Osteocyte (in vitro differentiated cells): ENCODE measurements at places on chromosomes 11 and 22. TPM values are rescaled to one million over a fixed set of nuclear protein-coding genes. Genes with fewer than 3 reads are reported as not detected.
A peak's percentile ranks its signal among the peaks of the same experiment; 100 is the strongest.

- no peak for DNase-seq
Observed at GRCh38 chr11:43982421-43982820, 40.0 kb downstream of the C11orf96 start.

DNA sequence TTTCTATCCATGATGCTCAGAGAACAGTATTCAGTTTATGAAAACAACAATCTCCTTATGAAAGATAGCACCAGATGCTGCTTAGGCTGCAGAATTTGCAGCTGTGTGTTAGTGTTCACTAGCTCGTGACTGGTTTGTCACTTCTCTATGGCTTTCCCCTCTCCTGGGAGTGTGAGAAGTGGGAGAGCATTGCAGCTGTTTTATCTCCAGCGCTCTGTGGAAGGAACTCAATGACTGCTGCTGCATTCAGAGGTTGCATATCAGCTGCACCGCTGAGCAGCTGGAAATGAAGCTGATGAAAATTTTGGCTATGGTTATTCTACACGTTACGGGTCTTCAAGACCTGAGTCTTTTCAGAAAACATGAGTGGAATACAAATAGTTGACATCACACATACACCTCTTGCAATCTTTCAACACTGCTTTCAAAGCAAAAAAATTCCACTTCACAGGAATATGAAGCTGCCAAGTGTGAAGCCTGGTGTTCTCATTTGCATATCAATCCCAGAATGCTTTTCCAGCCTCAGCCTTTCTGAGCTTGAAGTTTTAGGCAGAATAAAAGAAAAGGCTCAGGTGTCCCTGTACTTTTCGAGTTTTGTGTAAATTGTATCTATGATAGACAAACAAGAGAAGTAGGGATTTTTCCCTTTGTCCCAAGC is 149.3 kb upstream of the DDI1 start:
- no peak for DNase-seq

DNA sequence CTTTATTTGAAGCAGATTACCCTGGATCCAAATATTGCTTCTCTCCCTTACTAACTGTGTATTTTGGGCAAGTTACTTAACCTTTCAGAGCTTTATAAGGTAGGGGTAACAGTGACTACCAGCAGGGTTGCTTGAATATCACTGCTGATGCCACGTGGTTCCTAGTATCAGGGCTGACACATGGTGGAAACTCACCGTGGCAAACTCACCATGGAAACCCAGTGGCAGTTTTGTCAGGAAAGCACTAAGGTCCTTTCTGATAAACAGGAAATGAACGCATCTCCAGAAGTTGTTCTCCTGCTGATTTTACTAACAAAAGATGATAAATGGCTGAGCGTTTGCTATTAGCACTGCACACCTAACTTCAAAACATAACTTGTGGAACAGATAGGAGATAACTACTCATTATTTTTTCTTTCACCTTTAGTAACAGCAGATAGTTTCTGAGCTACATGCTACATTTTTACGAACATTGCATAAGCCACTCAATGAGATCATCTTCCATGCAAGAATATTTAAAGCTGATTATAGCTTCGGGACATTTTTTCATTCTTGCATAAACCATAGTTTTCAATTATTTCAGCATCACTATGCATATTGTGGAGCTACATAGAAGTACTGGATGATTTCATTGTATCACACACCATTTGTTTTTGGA is 59.7 kb upstream of the RAG2 start:
- no peak for DNase-seq

MMP20 gene
- total RNA-seq = not detected in 2 replicates

MFNG gene
- total RNA-seq = 1.5 and 2.3 TPM in 2 replicates

- no peak for DNase-seq
Observed at GRCh38 chr22:49755631-49756001, 72.1 kb downstream of the BRD1 start.

ATG2A gene
- total RNA-seq = 23.6 and 28.7 TPM in 2 replicates

DNA sequence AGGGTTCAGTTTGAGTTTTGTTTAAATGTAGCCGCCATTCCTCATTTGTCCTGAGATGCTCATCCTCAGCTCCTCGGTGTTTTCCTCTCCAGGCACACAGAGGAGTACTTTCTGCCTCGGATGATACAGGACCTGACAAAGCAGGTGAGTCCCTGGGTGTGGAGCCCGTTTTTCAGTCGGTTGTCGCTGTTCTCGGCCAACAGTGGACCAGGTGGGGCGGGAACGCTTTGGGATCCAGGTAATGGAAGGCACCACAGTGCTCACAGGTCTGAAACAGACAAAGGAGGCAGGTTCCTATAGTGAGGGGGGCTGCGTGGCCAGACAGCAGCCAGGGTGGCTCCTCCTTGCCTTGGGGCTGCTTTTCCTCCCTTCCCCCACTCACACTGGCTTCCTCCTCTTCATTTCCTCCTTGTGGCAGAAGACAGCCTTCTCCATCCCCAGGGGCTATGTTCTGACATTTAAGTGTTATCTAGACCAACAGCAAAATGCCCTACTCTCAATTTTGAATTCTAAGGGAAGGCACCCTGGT is 19.4 kb downstream of the NADSYN1 start:
- DNase-seq = no peak

GRCh38 chr11:62747475-62748160 is 6.3 kb downstream of the ZBTB3 start:
- DNase-seq = no peak

GRCh38 chr11:87394924-87395323 is 357.2 kb downstream of the TMEM135 start:
- DNase-seq = no peak

DNA sequence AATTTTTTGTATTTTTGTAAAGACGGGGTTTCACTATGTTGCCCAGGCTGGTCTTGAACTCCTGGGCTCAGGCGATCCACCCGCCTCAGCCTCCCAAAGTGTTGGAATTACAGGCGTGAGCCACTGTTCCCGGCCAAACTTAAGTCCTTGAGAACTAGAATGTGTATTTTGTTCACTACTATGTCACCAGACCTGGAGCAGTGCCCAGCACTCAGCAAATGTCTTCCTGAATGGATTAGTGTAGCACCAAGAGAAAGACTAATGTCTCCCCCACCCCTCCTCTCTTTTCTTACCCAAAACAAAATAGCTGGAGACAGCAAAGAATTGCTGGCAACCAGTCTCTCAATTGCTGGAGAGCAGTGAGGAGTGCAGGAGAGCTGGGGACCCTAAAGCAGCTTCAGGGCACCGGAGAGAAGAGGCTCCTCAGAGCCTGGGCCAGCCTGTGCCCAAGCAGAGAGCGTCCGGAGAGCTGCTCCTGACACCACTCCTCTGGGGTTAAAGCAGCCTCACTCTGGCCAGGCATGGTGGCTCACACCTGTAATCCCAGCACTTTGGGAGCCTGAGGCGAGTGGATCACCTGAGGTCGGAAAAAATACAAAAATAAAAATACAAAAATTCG is 14.9 kb downstream of the SLC25A18 start:
- DNase-seq = no peak

UCP3 gene
- total RNA-seq = 1.0 and 1.8 TPM in 2 replicates

FOLR1 gene
- total RNA-seq = not detected in 2 replicates

GRCh38 chr22:26811647-26811992 is 154.2 kb downstream of the MIAT start:
- no peak for DNase-seq

GRCh38 chr11:69152733-69153421 is 2.9 kb upstream of the SMIM38 start:
- DNase-seq = no peak

GRCh38 chr11:5719703-5720495 is 16.3 kb upstream of the OR56B1 start:
- no peak for DNase-seq

DNA sequence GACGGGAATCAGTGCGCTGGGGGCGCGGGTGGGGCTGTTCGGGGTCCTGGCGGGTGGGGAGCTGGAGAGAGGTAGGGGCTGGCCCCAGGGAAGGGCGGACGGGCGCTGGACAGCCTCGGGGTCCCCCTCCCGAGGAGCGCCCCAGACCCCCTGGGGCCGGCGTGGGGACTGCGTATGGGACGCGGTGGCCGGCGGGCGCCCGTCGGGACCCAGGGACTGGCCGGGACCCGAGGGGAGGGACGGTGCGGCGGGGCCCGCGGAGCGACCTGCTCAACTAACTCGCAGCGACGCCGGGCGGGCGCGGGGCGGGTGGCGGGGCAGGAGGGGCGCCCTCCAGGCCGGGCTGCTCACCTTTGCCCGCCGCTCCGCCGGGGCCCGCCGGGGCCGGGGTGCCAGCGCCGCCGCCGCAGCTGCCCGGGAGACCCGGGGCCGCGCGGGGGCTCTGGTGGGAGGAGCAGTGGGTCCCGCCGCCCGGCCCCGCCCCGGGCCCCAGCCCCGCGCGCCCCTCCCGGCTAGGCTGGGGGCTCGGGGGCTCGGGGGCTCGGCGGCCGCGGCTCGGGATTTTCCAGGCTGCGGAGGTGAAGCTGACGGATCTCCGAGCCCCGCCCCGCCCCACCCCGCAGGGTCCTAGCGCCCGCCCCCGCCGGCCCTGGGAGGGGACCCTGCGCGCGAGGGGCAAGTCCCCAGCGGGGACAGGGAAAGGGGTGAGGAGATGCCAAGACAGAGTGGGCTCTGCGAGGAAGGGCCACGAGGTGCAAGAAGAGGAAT is 12.3 kb downstream of the STARD10 start:
- no peak for DNase-seq

GRCh38 chr11:30855383-30856006 is 269.3 kb upstream of the MPPED2 start:
- DNase-seq = no peak

- DNase-seq = peak; percentile 13
Observed at GRCh38 chr11:34029176-34029575, 22.4 kb upstream of the CAPRIN1 start.

GRCh38 chr11:64369440-64370421 is 10.8 kb downstream of the RPS6KA4 start:
- DNase-seq = no peak

GRCh38 chr11:2987881-2988861 is 4.0 kb downstream of the NAP1L4 start:
- no peak for DNase-seq

H19 gene
- 1,569 and 1,806 TPM in 2 replicates for total RNA-seq

DNA sequence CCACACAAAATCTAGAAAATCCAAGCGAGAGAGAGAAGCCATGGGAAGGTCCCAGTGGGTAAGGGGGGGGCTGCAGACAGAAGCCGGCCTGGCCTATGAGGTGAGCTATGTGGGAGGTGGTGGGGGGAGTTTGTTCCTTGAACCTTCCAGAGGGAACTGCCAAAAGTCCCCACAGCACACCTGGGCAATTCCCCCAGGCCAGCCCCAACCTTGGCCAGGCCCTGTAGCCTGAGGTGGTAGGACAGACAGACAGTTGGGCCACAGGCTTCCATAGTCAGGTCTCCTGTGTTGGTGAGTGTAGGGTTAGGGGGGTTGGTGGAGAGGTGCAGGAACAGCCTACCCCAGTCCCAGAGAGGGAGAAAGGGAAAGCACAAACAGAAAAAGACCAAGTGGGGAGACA is 39.0 kb downstream of the LMO1 start:
- no peak for DNase-seq

PATZ1 gene
- 27.6 and 29.0 TPM in 2 replicates for total RNA-seq

DNA sequence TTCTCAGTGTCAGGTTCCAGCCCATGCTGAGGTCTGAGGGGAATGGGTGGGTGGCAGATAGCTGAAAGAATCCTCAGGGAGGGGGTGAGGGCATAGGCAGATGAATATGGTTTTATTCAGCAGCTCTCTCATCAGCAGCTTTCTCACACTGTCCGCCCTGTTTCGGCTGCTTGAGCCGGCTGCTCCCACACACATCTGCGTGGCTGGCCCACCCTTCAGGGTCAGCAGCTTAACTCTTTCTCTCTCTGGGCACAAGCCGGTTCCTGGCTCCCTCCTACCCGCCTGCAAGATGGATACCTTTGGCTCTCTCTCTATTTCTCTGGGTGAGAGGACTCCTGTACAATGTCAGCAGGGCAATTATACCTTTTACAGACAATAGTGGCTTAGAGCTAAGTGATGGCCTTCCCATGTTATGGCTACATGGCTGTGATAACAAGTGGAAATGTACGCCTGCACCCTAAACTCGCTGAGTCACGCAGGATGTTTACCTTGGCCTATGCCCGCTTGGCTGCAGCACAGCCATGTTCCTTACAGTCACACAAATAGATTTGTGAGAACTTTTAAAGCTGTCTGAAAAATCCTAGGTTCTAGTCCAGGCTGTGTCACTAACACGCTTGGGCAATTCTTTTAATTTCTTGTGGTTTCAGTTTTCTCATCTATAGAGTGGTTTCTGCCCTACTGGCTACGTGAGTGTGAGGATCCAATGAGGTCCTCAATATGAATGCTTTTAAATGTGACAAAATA is 4.1 kb downstream of the MMP20 start:
- no peak for DNase-seq

CHCHD10 gene
- total RNA-seq = 30.6 and 34.0 TPM in 2 replicates

GRCh38 chr11:1157341-1157644 is 460 bp upstream of the MUC5AC start:
- no peak for DNase-seq

OTUB1 gene
- 66.2 and 71.4 TPM in 2 replicates for total RNA-seq

SERPIND1 gene
- not detected in 2 replicates for total RNA-seq

- peak; percentile 84 for DNase-seq
Observed at GRCh38 chr11:11349870-11350337, 3.1 kb downstream of the CSNK2A3 start.

GRCh38 chr11:134024420-134025081 is 44.3 kb upstream of the JAM3 start:
- no peak for DNase-seq

CCND1 gene
- total RNA-seq = 180 and 183 TPM in 2 replicates

DNA sequence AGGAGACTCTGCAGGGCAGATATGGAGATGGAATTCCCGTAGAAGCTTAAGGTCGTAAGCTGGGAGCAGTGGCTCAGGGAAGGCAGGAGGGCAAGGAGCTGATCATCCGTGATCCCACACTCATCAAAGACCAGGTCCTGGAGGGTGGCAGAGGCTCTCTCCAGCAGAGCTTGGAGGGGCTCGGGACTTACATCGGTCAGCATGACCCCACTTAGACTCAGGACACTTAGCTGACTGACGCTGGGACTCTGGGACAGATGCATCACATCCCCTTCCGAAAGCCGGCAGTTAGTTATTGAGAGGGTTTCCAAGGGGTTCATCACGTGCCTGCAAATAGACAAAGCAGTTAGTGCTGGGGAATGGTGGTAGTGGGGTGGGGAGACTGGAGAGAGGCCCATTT is 10.7 kb downstream of the PRAME start:
- no peak for DNase-seq

DNA sequence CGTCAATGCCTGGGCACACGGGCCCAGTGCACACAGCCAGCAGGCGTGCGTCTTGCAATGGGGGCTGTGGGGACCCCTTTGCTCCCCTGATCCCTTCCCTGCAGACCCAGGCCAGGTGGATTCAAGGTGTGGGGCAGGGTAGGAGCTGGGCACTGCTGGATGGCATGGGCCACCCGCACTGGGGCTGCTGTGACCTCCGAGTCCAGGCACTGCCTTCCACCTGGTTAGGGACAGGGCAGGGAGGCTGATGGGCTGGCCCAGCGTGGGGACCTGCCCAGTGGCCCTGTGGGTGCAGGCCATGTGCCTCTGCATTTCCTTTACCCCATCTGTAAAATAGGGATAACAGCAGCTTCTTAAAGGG is 22.9 kb downstream of the KCNQ1 start:
- peak; percentile 81 for DNase-seq
